GM20000 (cell line): ENCODE measurements at places on chromosomes 2 and 18.

DNA sequence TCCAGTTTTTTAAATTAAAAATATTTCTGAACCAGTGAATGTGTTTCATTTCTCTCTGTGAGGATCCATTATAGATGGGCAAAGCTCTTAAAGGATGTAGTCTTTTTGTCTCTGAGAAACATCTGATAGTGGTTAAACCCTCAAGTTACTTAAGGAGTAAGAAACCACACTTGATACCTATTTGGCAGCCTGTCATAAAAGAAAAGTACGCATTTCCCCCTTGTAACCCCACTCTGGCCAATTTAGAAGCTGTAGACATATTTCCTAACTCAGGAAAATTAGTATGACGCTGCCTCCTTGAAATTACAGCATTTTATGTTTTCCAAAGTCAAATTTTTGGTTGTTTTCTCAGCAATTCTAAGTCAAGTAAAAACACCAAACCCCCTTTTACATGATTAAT is 2.0 kb downstream of the STAT4 start:
- DNase-seq: no peak

GRCh38 chr2:3399829-3400228 is 20.3 kb downstream of the TRAPPC12 start:
- no peak for DNase-seq

DNA sequence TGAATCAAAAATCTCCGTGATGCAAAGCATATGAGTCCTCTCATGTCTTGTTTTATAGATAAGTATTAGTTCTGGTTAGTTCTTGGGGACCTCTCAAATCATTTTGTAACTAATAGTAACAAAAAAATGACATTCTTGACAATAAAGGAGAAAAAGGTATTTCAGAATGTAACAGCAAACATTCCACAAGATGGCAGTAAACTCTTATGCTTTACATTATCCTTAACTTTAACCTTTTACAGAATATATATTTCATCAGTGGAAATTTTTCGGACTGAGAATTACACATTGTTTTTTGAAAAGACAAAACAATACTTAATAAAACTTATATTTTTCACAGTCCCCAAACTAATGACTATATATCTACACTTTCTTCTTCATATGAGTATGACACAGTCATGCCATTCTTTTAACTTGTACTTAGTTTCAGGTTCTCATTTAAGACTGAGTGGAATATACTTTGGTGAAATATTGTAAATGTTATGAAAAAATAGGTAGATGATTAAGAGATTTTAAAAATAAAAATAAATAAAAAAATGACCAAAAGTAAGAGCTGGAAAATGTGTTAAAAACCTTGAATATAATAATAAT is 142.9 kb upstream of the NXPH2 start:
- no peak for DNase-seq

DNA sequence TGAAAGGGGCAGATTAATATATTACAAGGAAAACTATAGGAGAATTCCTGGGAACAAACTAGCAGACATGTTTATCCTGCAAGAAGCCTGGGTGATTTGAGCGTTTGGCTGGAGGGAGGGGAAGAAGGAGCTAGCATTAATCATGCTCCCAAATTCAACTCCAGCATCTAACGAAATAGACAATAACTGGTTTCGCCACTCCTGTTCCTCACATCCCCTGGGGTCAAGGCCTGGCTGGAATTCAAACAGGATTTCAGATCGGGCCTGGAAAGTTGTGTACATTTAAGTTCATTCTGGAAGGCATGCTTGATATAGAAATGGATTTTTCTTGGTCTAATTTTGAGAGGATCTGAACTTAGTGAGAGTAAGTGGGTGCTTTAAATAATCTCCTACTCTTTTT is 126.1 kb upstream of the CTAGE1 start:
- DNase-seq: no peak

- no peak for DNase-seq
These were observed 3.4 kb downstream of the CYTIP start for GRCh38 chr2:157440404-157441071.

DNA sequence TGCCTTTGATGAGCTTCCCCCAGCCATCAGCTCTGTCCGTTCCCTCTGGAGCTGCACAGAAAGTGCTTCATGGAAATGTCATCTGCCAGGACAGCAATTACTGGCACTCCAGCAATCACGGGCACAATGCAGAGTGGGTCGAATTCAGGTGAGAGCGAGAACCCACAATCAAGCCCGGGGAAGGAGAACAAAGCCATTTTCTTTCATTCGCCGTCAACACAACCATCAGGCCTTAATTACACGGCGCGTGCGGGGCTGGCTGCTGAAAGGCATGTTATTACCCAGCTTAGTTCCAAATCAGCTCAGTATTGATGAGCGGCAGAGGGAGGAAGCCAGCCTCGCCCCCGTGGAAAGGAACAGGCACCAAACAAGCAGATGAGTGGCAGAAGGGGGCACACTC is 143.9 kb downstream of the MYT1L start:
- DNase-seq: no peak

DNA sequence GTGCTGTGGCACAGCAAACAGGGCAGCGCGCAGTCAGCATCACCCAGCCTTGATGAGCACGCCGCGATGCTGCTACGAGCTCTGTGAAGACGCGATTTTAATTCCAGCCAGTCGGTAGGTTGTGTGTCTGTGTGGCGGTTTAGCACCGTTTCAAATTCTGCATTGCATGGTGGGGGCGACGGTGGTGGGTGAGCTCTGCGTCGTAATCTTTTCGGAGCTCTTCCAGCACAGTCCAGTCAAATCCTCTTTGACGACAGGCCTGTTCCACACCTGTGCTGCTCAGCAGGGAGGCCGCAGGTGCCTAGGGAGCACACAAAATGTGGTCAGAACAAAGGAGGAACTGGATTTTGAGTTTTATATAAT is 8.6 kb downstream of the ALLC start:
- DNase-seq: no peak

GRCh38 chr2:127623388-127624319 is 22.3 kb upstream of the GPR17 start:
- no peak for DNase-seq

- DNase-seq: peak; percentile 63
These were observed 17.3 kb upstream of the ANXA4 start for GRCh38 chr2:69724540-69725159.

GRCh38 chr18:62710417-62710816 is 4.9 kb upstream of the PHLPP1 start:
- DNase-seq: no peak

- peak; percentile 58 for DNase-seq
These were observed 23.6 kb downstream of the FZD5 start for GRCh38 chr2:207746131-207746530.

GRCh38 chr18:40347261-40347660 is 1607.8 kb upstream of the PIK3C3 start:
- DNase-seq: no peak

DNA sequence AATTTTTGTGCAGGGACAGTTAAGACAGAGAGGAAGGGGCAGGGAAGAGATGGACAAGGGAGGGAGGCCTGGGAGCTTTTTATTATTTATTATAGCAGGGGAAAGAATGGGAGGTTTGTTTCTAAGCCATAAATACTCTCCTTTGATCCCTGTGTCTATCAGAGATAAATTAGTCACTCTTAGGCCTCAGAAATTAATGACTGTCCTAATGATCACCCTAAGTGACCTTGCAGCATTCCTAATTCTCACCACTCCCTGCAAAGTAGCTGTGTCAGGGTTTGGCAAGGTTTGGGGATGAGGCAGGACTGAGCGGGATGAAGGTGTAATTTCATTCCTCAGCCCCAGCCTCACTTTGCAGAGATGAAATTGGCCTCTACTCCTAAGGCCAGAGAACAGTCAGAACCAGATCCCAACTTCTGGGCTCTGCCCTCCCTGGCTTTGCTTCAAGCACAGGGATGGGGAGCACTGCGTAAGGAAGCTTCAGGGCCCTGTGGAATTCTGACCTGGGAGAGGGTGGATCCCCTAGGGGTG is 95.0 kb downstream of the TMEM17 start:
- DNase-seq: no peak

DNA sequence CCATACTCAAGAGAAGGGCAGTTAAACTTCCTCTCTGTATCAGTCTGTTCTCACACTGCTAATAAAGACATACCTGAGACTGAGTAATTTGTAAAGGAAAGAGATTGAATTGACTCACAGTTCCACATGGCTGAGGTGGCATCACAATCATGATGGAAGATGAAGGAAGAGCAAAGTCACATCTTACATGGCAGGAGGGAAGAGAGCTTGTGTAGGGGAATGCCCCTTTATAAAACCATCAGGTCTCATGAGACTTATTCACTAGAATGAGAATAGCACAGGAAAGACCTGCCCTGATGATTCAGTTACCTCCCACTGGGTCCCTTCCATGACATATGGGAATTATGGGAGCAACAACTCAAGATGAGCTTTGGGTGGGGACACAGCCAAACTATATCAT is 1.4 kb upstream of the IL36B start:
- DNase-seq: no peak

DNA sequence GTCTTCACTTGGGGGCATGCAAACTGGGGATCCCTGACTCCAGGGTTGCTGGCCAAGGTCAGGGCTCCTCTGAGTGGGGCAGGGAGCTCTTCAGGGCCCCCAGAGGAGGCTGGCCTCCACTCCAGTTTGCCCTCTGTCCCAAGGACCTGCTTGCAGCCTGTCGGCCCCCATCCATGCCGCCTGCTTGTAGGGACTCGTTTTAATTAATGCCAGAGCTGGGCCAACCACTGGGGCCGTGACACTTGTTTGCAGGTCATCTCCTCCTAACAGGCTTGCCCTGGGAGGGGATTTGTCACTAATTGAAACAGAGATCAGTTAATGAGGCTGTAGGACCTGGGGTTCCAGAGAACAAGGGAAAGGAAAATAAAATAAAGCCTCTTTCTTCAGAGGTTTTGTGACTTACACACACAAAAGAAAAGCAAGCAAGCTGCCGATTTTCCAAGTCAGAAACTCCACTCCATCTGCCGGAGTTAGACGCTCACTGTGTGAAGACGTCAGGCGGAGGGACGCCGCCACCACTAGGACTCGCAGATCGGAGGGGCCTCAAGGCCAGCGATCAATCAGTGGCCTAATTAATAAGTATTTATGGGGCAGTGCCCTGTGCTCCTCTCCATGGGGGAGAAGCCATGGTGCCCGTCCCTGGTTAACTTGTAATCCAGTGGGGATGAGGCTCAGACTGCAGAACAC is 75.9 kb downstream of the SFXN5 start:
- DNase-seq: no peak

DNA sequence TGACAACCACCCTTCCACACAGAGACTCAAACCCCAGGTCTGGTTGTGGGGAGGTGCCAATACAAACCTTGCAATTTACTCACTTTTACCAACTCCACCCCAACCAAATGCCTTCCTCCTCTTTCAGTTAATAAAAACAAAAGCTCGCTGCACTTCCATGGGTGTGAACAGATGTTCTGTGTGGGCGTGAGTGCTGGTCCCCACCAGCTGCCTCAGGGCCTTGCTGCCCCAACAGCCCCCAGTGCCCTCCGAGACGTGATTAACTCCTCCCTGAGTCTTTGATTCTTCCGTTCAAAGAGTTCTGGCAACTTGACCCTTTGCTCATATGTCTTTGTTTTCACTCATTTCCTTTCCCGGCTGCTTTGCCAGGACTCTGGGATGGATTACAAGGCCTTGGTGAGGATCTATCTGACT is 258.9 kb upstream of the CXCR4 start:
- no peak for DNase-seq

DNA sequence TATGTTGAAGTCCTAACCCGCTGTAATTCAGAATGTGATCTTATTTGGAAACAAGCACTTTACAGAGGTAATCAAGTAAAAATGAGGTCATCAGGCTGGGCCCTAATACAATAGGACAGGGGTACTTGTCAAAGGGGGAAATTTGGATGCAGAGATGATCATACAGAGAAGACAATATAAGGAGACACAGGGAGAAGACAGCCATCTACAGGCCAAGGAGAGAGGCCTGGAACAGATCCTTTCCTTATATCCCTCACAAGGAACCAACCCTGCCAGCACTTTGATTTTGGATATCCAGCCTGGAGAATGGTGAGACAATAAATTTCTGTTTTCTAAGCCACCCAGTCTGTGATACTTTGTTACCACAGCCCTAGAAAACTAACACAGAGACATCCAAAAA is 104.3 kb downstream of the METTL4 start:
- no peak for DNase-seq

- no peak for DNase-seq
These were observed 150.0 kb upstream of the MAP3K20 start for GRCh38 chr2:172925600-172925999.

DNA sequence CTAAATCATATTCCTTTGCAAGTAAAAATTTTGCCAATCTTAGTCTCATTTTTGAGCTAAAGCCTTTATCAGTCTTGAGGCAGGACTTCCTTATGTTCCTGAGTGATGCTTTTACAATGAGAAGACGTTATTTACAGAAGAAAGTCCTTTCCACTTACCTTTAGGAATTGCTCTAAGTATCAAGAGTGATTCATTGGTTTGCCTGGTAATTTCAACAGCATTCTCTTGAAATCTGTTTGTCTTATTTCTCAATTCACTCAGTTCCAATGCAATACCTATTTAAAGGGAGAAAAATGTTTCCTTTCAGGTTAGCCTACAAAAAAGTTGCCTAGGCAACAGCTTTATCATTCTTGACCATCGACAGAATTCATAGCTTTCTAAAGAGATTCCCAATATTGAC is 137.2 kb downstream of the LAMA1 start:
- no peak for DNase-seq

- DNase-seq: no peak
These were observed 110.7 kb downstream of the NFATC1 start for GRCh38 chr18:79506191-79507075.
